ENCODE measurements at places on chromosomes 5 and 9. TPM values are rescaled to one million over a fixed set of nuclear protein-coding genes. Genes with fewer than 3 reads are reported as not detected.

- DNase-seq, result no peak
Measured at GRCh38 chr5:59260200-59260599, 633.3 kb downstream of the PDE4D start.

DNA sequence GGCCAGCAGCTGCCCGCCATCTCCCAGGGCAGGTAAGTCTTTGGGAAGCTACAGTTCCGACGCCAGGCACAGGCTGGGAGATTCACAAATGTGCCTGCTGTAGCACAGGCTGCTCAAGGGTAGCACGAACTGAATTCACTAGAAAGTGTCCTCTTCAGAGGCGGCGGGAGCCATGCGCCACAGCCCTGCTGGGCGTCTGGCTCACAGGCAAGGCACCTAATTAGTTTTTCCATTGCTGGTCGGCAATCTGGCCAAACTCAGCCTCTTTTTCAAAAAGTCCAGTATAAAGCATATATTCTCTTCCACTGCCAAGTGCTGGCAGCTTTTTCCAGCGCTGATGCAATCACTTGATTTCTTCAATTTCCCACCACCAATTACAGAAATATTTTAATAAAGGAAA, 128.9 kb upstream of the RAPGEF1 start:
- no peak for DNase-seq

DNA sequence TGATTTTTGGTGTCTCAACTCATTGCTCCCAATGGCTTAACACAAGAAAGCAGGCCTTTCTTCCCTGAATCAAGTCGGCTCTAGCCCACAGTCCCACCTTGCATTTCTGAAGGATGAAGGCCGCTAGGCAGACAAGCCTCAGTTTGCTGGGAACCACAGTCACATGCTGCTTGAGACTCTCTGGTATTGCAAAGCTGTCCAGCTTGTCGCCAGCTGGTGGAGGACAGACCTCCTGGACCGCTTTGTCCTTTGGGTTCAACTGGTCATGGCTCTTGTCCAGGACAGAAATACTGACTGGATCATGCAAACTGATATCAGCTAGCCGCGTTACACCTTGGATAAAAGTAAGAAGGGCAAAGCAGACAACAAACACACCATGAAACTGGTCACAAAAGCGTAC, 23.1 kb downstream of the DDX31 start:
- DNase-seq, result peak; percentile 52

DNA sequence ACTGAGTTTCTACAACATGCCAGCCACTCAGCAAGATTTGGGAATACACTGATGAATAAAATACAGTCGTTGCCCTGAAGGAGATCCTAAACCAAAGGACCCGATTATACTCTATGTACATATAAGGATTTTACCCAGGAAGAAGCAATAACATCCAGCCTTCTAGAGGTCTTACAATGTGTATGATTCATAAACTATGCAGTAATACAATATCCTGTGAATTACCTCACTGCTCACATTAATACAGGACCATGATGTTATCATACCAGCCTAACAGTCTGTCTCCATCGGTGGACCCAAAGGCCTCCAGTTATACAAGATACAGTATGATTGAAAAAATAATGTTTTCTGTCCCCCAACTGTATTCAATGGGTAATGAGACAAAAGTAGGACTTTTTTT, 310.5 kb upstream of the TRPM3 start:
- DNase-seq, result no peak

DNA sequence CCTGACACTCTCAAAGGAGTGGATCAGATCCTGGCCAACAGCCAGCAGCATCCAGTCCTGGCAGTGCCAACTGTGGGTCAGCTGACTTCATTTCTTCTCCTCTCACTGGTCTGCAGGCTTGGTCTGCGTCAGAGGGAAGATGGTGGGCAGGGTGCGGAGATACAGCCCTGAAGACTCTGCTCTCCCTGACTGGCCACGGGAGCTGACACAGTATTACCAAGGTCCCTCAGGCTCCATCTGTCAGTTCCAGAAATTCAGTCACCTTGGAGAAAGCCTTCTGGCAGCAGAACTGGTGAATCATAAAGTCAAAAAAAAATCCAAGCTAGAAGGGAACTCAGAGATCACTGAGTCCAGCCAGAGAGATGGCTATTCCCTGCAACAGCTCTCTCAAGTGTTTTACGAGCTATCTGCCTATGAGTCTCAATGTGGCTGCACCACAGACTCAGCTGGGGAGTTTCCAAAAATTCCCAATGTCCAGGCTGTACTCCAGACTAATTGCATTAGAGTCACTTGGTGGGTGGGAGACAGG, 27.9 kb downstream of the C1QTNF2 start:
- DNase-seq, result peak; percentile 54

DNA sequence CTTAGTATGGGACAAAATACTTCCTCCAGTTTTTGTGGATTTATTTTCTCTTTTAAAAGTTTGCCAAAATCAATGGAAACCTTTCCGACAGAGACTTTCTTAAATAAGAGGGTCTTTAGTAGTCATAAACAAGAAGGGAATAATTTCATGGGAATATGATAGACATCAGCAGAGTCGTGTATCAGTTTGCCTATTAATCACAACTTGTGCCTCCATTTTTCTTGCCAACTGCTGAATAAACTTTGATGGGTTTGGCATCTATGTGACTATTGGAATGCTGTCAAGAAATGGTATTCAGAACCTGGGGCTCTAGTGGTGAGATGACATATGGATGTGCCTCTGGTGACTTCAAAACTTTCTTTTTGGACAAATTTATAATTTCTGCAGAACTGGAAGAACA, 1668.2 kb downstream of the MAT2B start:
- DNase-seq, result no peak

- no peak for DNase-seq
Measured at GRCh38 chr5:148801682-148802276, 24.6 kb upstream of the ADRB2 start.

DNA sequence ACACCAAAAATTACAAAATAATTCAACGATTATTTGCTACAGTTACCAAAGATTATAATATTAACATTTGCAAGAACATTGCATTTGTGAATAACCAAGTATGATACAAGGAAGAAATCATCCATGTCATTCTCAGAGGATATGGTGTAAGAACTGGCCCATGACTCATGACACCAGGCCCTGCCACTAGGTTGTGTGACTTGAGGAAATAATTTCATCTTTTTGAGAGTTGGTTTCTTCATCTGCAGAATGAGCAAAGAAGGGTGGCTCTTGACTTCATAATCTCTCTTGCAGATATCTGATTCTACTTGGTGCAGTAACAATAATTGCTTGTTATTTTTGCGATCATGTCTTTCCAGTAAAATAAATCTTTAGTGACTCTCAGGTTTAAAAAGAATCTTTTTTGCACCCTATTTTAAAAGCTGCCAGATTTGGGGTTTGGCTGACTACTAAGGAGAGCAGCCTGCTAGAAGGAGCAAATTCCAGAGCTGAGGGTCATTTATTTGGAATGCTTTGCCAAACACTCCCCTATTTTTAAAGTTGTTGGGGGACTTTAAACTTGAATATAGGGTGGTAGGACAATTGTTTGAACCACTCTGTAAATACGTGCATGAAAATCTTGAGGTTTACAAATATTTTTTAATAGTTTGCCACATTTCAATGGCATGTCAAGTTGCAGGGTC, 23.5 kb downstream of the ITGA1 start:
- peak; percentile 71 for DNase-seq

DNA sequence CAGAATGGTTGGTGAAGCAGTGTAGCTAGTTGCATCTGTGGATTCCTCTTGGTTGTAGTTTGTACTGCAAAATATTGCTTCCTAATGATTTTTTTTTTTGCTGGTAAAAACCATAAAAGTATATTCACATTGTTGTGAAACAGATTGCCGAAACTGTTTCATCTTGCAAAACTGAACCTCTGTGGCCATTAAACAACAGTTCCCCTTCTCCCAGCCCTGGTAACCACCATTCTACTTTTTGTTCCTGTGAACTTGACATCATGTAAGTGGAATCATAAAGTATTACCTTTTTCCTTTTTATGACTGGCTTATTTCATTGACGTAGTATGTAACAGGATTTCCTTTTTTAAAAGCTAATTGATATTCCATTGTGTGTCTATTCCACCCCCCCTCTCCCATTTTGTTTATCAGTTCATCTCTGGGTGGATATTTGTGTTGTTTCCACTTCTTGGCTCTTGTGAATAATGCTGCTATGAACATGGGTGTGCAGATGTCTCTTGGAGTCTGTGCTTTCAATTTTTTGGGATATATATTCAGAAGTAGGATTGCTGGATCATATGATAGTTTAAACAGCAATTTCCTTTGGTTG, 11.8 kb downstream of the SUB1 start:
- DNase-seq, result peak; percentile 32

DNA sequence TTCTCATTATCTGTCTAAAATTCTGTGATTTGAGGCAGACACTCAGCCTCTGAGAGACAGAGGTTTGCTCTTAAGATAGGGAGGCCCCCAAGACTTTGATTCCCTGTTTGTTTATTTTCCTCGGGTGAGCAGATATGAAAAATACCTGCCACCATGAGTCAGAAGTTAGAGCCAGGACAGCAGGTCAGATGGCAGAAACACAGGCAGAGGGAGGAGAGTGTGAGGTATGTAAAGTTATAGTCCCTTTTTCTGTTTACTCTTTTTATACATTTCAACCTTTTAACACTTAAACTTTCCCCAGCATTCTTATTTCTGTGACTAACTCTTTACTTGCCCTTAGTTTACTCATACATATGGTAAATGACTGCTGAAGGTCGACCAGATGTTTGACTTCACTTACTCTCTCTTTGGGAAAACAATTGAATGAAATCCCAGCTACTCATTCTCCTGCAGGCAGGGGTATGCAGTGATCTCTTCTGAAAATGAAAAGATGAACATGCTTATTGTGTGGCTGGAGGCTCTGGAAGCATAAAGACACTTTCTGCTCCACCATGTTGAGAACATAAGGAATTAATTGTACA, 383.8 kb downstream of the NTRK2 start:
- DNase-seq, result no peak

GRCh38 chr9:32292611-32293010, 91.8 kb upstream of the ACO1 start:
- no peak for DNase-seq

- no peak for DNase-seq
Measured at GRCh38 chr9:33722359-33722675, 73.0 kb upstream of the PRSS3 start.

DNA sequence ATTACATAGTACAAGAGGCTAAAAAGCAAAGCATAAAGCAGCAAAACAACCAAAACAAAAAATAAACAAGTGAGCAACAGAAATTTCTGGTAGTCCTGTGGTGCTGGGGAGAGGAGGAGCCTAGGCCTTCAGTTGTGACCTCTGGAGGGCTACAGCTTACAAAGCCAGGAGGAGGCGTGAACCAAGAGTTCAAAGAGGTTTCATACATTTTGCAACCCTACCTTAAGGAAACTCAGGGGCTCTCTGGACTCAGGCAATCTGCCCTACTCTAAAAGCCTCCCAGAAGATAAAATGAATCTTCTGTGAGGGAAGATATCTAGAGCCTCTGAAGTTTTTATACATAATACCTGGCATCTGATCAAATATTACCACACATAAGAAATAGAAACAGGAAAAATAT, 187.4 kb downstream of the AGTPBP1 start:
- no peak for DNase-seq

GRCh38 chr5:81303563-81303962, 2.2 kb downstream of the ZCCHC9 start:
- peak; percentile 68 for DNase-seq

- peak; percentile 26 for DNase-seq
Measured at GRCh38 chr9:136138566-136138965, 19.9 kb upstream of the TMEM250 start.

DNA sequence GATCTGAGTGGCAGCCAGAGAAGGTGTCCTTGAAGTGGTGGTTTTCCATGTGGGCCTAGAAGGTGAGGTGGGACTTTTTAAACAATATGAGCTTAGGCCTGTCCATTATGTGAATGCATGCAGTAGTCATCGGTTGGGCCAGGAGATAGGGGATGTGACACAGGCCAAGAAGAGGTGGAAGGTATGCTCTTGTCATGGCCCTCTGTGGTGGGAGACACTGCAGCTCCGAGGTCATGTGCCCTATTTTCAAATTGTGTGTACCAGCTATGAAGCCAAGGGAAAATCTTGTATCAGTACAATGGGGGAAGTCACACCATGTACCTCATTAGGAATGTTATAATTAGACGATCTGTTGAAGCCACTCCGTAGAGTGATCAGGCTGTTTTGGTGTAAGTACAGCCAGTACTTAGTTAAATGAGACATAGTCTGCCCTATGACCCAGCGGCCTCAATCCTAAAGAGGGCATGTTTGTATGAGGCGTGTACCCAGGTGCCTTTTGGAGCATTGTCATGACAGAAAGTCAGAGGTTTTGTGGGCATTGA, 280.1 kb downstream of the MAST4 start:
- no peak for DNase-seq

DNA sequence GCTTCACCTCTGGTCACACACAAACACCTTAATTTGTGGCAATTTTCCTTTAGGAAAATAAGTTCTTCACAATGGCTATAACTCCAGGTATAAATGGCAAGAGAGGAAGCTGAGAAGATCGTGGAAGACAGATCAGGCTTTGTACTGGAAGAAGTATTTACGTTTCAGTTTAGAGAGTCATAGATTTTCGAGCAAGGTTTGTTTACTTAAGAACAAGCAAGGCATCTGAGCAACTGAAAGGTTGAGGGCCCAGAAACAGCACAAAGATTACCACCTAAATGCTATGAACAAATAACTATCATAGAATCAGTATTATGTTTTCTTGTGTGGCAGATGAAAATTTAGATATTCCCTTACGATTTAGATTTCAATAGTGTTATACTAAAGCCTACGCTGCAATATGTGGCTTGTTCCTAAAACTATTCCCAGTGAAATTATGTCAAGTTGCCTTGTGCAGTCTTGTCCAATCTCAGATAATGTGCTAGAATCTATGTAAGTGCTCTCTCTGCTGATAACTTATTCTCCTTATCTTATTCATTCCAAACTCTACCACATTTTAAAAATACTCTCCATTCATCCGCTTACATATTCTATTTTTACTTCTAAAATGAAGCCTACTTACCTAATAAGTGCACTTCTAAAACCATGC, 6.7 kb downstream of the SLCO4C1 start:
- DNase-seq, result no peak

DNA sequence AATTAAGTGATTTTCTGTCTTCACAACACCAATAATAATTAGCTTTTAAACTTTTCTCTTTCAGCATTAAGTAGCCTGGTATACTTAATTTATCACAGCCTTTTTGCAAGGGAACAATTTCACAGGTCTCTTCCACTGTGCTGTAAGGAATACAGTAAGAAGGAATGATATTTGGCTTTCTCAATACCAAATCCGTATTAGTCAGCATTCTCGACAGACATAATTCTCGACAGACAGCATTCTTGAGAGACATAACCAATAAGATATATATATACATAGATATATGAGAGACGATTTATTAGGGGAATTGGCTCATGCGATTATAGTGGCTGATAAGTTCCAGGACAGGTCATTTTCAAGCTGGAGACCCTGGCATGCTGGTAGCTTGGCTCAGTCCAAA, 18.0 kb downstream of the PRKAA1 start:
- DNase-seq, result no peak

AGXT2 gene
- total RNA-seq, result under 0.01 TPM

SURF2 gene
- total RNA-seq, result 16.1 TPM

DMRT3 gene
- total RNA-seq, result not detected

OR1J2 gene
- total RNA-seq, result 0.32 TPM

PCDHB2 gene
- 0.32 TPM for total RNA-seq

RAD17 gene
- 21.3 TPM for total RNA-seq

SLC6A19 gene
- total RNA-seq, result not detected

AQP3 gene
- 0.97 TPM for total RNA-seq
